Tongue (tissue), 3 donors: ENCODE measurements at places on chromosomes 12 and 14. TPM values are rescaled to one million over a fixed set of nuclear protein-coding genes. Genes with fewer than 3 reads are reported as not detected.

Gene STAB2
- total RNA-seq: 8.6 TPM

Gene CLEC4E
- not detected for total RNA-seq

Gene KRT3
- total RNA-seq: not detected

Gene TTC8
- 11.2 TPM for total RNA-seq

Gene PTPRR
- 1.2 TPM for total RNA-seq

Gene LMO3
- total RNA-seq: 7.2 TPM

Gene TCL1A
- total RNA-seq: 3.5 TPM

Gene FGD4
- total RNA-seq: 54.9 TPM

Gene GAS2L3
- total RNA-seq: 32.5 TPM

Gene RAD9B
- total RNA-seq: 5.3 TPM

Gene ATP6V1D
- total RNA-seq: 96.3 TPM

Gene ADSS1
- total RNA-seq: 98.8 TPM

Gene SLC39A2
- total RNA-seq: 5.6 TPM

Gene PRH2
- 335 TPM for total RNA-seq

Gene SDR9C7
- 0.51 TPM for total RNA-seq
